ENCODE measurements at places on chromosomes 13 and 19.

DNA sequence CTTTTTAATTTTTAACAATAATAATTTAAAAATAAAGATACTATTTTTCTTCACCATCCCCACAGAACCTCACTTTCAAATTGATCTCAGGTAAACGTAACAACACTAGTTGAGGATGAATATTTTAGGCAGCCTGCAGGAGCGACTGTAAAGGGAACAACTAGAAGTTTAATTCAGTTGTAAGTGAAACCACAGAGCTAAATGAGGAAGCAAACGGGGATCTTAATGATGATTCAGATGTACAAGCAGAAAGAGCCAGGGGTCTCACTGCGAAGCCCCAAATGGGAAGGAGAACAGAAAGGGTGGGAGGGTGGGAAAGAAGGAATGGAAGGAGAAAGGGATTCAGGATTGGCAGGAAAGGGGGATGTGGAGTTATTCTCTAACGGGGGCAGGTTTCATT, 54.6 kb upstream of the RAP2A start:
- DNase-seq = no peak

DNA sequence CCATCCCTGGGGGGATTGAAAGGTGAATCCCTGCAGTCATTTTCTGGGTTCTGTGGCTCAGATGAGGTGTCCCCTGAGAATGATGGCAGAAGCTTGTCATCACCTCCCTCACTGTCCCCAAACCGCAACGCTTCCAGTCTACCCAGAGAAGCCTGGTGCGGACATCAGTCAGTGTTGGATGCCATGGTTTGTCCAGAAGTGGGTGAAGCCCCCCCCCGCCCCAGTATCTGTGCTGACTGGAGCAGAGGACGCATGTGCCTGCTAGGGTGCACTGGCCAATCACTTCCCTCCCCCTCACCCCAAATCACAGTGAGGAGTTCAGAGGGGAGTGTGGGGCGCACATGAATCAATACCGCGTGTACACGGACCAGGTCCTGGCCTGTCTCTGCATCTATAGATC, 150.5 kb downstream of the TEX29 start:
- no peak for DNase-seq

DNA sequence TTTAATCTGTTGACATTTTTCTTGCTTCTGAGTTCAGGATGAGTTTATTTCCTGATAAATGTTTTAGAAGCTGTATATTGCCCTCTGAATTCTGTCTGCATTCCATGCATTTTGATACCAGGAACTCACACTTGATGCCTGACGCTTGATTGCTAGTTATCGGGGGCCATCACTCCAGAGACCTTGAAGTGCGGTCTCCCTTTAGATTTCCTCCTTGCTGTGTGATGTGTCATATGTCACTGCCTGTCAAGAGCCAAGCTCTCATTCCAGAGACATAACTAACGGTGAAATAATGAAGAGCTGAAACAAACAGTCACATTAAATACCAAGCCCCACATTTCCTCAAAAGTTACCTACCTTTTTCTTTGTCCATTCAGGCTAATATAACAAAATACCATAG, 155.5 kb downstream of the TNFSF13B start:
- DNase-seq = no peak

DNA sequence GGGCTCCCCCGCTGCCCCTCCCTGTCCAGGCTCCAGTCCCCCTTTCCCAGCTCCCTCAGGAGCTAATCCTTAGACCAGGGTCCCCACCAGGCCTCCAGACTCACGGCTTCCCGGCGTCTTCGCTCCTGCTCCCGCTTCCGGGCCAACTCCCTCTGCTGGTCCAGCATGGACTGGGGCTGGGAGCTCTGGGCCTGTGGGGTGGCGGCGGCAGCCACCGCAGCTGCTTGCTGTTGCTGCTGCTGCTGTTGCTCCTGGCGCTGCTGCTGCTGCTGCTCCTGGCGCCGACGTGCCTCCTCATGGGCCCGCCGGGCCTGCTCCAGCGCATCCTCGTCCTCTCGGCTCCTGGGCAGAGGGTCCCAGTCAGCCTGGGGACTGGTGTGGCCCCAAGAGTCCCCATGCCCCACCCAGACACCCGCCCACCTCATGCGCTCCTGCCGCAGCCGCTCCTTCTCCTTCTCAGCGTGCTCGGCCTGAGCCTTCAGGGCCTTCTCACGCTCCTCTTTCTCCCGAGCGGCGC, 6.4 kb upstream of the EPHX3 start:
- DNase-seq = no peak

- DNase-seq = no peak
Observed at GRCh38 chr13:46559272-46559805, 6.4 kb downstream of the LRCH1 start.

GRCh38 chr13:32491028-32491427, 47.6 kb downstream of the N4BP2L2 start:
- DNase-seq = no peak

DNA sequence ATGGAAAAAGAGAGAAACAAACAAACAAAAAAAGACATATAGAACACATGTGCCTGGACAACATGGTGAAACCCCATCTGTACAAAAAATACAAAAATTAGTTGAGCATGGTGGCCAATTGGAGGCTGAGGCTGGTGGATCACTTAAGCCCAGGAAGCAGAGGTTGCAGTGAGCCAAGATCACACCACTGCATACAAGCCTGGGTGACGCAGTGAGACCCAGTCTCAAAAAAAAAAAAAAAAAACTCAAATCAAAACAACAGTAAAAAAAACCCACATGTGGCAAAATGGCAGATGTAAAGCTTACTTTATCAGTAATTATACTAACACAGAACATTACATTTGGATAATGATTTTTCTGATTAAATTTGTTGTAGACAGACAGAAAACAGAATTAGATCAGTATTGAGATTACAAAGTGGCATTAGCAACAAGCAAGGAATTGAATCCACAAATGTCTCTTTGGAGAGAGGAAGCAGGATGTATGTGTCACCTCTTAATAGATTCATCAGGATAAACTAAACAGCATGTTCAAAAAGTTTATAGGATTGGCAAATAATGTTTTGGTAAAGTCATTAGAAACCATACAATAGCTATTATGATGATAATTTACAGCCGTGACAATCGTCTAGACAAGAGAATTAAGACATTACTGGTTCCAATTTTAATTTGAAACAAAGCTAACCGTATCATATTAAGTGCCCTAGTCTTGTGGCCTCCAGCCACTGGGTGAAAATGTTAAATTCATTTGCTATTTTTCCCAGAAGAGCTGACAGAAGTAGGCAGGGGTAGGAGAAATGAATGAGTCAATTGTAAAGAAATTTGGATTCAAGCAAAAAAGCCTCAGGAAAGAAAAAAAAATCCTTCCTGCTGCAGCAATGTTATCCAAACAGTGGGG, 206.0 kb downstream of the FGF14 start:
- no peak for DNase-seq

DNA sequence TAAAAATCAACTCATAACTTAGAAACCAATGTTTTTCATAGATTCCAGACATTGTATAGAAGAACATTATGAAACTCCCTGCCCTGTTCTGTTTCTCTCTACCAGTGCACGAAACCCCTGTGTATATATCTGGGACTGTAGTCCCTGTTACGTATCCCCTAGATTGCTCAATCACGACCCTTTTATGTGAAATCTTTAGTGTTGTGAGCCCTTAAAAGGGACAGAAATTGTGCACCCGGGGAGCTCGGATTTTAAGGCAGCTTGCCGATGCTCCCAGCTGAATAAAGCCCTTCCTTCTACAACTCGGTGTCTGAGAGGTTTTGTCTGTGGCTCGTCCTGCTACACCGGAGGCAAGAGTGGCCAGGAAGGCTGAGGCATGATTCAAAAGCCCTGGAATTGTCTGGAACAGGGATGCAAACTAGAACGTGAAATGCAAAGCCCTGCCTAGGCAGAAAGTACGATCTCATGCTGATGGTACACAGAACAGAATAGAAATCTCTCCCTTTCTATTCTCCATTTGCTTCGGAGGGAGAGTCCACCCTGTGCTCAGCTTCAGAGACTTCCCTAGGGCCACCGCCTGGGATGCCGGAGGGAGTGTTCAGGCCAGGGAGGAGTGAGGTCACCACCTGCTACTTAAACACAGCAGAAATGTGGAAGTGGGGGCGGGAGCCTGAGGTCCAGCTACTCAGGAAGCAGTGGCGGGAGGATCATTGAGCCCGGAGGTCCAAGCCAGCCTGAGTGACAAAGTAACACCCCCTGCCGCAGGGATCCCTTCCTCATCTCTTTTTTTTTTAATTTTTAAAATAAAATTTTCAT, 758 bp upstream of the ZNF888 start:
- no peak for DNase-seq

DNA sequence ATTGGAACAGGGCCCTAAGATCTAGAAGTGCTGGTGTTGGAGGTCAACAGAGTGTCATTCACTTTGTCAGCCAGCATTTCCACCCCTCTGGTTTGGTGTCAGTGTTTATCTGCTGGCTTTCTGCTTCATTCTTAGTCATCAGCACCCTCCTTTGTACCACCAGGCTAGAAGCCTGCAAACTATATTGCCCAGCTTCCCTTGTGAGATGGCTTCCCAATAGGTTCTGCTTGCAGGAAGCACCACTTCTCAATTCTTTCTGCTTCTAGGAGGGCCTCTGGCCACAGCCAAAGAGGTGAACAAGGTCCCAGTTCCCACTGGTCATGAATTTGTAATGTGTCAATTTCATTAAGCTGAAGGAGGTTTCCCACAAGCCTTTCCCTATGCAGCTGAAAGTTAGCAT, 36.4 kb upstream of the CALM3 start:
- no peak for DNase-seq

GRCh38 chr13:71722206-71722605, 144.8 kb downstream of the DACH1 start:
- no peak for DNase-seq

DNA sequence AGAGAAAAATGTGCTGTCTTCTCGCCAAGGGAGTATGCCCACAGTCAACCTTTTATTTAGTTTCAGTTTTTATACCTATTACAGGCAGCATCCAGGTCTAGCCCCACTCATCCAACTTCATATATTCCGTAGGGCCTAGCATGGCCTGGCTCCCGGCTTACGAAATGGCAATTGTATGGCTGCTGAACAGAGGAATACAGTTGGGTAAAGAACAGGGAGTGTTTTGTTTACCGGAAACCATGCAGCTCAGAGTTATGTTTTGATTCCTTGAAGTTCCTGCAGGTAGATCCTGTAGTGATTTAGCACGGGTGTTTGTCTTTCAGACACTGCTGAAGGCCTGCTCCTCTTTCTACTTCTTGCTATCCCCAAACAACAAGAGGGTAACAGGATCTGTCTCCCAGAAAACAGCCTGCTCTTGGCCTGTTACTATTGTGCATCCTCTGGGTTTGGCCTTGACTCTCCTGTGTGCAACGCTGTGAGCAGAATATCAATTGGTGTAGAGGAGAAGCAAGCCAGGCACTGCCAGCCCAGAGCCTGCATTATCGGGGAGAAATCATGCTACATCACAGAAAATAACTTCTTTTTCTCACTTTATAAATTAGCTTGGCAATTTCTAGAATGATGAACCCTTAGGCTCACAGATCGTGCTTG, 32.4 kb downstream of the OLFM4 start:
- DNase-seq = no peak

- DNase-seq = no peak
Observed at GRCh38 chr13:59119475-59119874, 1044.3 kb downstream of the DIAPH3 start.

DNA sequence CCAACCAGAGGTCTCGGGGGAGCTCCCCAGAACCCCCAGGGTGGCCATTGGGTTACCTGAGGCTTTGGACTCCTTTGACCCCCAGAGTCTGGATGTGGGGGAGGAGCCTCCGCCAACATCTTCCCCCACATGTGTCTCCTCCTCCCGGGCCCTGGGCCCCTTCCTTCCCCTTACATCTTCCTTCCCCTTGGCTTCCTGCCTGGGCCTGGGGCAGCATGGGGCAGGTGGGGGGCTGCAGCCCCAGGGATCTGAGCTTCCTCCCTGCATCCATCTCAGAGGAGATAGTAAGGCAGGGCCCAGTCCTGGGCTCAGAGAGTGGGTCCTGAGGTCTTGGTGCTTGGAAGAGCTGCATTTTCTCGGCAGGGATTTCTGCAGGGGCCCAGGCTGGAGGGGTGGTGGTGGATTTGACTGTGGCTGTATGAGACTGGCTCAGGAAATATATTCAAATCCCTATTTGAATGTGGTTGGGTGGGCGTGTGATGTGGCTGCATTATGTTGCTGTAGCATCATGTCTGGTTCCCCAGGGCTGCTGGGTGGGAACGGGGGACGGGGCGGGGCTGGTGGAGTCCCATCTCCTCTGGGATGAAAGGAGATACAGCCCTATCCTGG, 919 bp downstream of the VAV1 start:
- peak; percentile 49 for DNase-seq

DNA sequence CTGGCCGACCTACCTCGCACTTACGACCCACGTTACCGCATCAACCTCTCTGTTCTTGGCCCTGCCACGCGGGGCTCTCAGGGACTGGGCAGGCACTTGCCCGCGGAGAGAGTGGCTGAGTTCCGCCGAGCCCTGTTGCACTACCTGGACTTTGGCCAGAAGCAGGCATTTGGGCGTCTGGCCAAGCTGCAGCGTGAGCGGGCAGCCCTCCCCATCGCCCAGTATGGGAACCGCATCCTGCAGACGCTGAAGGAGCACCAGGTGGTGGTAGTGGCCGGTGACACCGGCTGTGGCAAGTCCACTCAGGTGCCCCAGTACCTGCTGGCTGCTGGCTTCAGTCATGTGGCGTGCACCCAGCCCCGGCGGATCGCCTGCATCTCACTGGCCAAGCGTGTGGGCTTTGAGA, 4.2 kb downstream of the DHX34 start:
- DNase-seq = no peak

DNA sequence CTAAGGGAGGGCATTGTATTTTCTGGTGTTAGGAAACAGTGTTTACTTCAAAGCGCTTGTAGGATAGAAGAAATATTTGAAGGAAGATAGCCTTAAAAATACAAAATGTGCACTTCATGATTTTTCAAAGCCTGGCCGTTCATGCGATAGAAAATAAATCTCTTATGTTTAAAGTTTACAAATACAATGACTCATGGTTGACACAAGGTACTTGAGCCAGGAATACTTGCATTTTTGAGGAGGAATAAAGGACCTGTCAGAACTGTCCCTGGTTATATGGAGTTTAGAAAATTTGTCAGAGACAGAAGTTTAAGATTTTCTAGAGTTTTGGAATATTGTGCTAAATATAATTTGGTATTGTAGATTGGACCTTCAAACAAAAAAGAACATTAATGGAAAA, 1223.2 kb upstream of the SLC10A2 start:
- no peak for DNase-seq

GRCh38 chr19:38190793-38191192, 33.2 kb downstream of the DPF1 start:
- no peak for DNase-seq

GRCh38 chr13:24184882-24185281, 24.4 kb downstream of the SPATA13 start:
- no peak for DNase-seq

All from activated naive CD4-positive, alpha-beta T cell treated with anti-CD3 and anti-CD28 coated beads, Interleukin-2, amount 50 U/mL, for 16 hours (primary cell).